ENCODE measurements at places on chromosomes 2 and 18. TPM values are rescaled to one million over a fixed set of nuclear protein-coding genes. Genes with fewer than 3 reads are reported as not detected.

The CPO gene
- not detected for total RNA-seq

The VWC2L gene
- not detected for total RNA-seq

The EVX2 gene
- not detected for total RNA-seq

The DPP10 gene
- total RNA-seq = not detected

The STON1 gene
- 0.42 TPM for total RNA-seq

The KYNU gene
- 143 TPM for total RNA-seq

- no peak overlapping the region for H3K4me3 ChIP-seq
- H3K4me1 ChIP-seq = peaks cover 6% of the 10 kb centered on the region
- no peaks in the 10 kb centered on the region for H3K36me3 ChIP-seq
- H3K27ac ChIP-seq = no peak overlapping the region
Measured at GRCh38 chr18:32553640-32554365, 83.1 kb upstream of the GAREM1 start.

DNA sequence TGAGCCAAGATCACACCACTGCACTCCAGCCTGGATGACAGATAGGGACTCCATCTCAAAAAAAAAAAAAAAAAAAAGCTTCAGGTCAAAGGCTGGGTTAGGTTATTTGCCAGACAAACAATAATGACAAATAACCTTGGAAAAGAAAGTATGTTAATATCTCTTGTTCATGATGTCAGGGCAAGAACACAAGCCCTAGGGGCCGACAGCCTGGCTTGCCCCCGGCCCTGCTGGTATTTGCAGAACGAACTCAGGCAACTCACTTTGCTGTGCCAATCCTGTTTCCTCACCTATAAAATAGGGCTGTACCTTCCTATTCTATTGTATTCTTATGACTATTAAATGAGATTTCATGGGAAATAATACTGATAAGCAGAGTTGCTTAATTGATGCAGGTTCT, 75.4 kb upstream of the CDC42EP3 start:
- H3K4me1 ChIP-seq = peaks cover 6% of the 10 kb centered on the region
- no peak overlapping the region for H3K4me3 ChIP-seq

GRCh38 chr2:55616551-55617174, 759 bp downstream of the PPP4R3B start:
- no peaks in the 10 kb centered on the region for H3K27me3 ChIP-seq
- H3K4me3 ChIP-seq = no peak overlapping the region
- peak; percentile 71 for DNase-seq
- H3K4me1 ChIP-seq = peaks cover 12% of the 10 kb centered on the region
- H3K36me3 ChIP-seq = peaks cover 39% of the 10 kb centered on the region

DNA sequence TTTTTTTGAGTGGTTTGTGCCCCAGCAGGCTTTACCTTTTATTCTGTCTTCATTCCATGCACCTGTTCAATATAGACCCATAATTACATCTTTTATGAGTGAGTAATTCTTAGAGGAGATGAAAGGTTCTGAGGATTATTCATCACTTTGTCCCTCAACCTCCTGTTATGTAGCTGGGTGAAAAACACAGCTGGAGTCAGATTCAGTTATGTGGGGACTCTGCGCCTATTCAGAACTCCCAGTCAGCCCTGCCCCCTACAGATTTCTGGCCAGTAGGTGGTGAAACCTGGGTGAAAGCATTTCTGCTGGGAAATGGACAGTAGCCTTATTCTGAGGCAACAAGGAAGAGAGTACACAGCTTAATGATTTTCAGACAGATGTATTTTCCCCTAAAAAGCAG, 107.8 kb downstream of the MGAT5 start:
- no peak for DNase-seq
- peaks cover 6% of the 10 kb centered on the region for H3K36me3 ChIP-seq
- H3K4me3 ChIP-seq = no peak overlapping the region
- H3K27me3 ChIP-seq = no peaks in the 10 kb centered on the region

- H3K27me3 ChIP-seq = peaks cover 17% of the 10 kb centered on the region
- H3K4me3 ChIP-seq = no peak overlapping the region
- DNase-seq = no peak
- H3K36me3 ChIP-seq = no peaks in the 10 kb centered on the region
- H3K27ac ChIP-seq = no peak overlapping the region
Measured at GRCh38 chr2:233966388-233966787, 49.2 kb downstream of the TRPM8 start.

DNA sequence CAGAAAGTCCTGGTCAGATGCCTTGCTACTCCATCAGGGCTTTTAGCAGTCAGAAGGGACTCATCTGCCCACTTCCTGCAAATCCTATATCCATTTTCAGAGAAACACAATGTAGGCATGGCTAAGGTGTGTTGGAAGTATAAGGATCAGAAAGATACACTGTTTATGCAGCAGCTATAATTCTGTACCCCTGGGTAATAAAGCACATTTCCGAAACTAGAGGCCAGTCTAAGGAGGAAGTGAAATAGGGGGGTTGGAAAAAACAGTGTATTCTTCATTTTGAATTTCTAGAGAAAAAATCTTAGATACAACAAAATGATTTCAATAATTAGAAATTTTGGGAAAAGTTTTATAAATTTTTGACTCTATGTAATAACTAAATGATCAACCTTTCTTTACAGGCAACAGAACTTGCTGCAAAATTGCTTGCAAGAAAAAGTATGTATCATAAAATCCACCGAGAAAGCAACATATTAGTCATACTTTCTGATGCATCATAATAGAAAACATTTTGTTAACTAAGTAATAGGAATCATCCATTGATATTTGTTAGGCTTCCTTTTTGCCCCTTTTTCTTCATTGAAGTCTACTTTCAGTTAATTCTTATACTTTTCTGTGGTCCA, 47.4 kb downstream of the FSIP2 start:
- H3K27me3 ChIP-seq = no peaks in the 10 kb centered on the region
- no peaks in the 10 kb centered on the region for H3K36me3 ChIP-seq
- DNase-seq = no peak
- H3K4me3 ChIP-seq = no peak overlapping the region

DNA sequence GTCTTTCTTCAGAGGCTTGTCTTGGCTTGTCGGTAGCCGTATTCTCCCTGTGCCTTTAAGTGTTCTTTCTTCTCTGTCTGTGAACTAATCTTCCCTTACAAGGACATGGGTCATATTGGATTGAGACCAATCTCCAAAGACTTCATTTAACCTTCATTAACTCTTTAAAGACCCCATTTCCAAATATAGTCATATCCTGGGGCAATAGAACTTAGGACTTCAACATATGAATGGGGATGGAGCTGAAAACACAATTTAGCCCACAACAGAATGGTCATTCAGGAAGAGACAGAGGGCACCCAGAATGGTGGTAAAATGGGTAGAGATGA, 82.1 kb upstream of the TANK start:
- H3K4me3 ChIP-seq = no peak overlapping the region
- DNase-seq = peak; percentile 73
- H3K36me3 ChIP-seq = no peaks in the 10 kb centered on the region

- peaks cover 39% of the 10 kb centered on the region for H3K36me3 ChIP-seq
- H3K4me1 ChIP-seq = no peaks in the 10 kb centered on the region
- H3K4me3 ChIP-seq = no peak overlapping the region
- peak; percentile 22 for DNase-seq
- H3K27me3 ChIP-seq = no peaks in the 10 kb centered on the region
Measured at GRCh38 chr2:175080479-175080878, 75.3 kb upstream of the CHN1 start.

- peak; percentile 14 for DNase-seq
- H3K4me3 ChIP-seq = no peak overlapping the region
- no peaks in the 10 kb centered on the region for H3K27me3 ChIP-seq
- H3K36me3 ChIP-seq = no peaks in the 10 kb centered on the region
- peaks cover 10% of the 10 kb centered on the region for H3K4me1 ChIP-seq
Measured at GRCh38 chr2:133532919-133533318, 35.3 kb downstream of the NCKAP5 start.

DNA sequence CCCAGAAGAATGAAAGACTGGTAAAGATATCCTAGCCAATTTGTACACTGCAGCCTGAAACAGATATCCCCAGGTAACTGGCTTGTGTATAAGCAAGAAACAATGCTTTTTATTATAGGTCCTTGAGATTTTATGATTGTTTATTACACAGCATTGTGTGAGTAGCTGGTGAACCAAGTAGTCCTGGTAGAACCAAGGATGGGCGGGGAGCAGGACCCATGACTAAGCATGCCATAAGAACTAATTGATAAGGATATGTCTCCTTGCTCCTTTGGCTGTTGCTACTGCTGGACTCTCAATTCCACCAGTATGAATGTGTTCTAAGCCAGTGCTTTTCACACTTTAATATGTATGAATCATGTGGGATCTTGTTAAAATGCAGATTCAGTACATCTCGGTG, 12.3 kb upstream of the ALMS1 start:
- H3K27ac ChIP-seq = no peak overlapping the region
- H3K36me3 ChIP-seq = no peaks in the 10 kb centered on the region
- no peak for DNase-seq
- no peaks in the 10 kb centered on the region for H3K4me1 ChIP-seq

DNA sequence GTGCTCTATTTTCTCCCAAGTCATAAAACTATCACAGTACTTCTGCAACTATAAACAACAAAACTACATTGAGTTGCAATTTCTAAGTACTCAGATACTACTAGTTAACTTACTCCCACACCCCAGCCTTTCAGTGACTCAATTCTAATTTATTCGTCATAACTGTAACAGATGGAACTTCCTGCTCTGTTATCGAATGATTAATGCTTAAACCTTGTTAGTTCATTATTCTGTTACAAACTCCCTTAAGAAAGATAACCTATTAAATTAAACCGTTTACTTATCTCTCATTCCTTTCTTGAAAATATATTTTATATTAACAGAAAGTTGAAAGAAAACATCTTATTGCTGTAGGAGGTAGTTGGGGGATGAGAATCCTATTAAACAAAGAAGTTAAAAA, 17.0 kb downstream of the TNFAIP6 start:
- peak overlapping the region; percentile 44 for H3K27ac ChIP-seq
- H3K36me3 ChIP-seq = peaks cover 6% of the 10 kb centered on the region
- peak; percentile 39 for DNase-seq

GRCh38 chr2:144971786-144972335, 451.9 kb upstream of the ZEB2 start:
- H3K27ac ChIP-seq = no peak overlapping the region
- H3K36me3 ChIP-seq = no peaks in the 10 kb centered on the region
- H3K4me1 ChIP-seq = no peaks in the 10 kb centered on the region
- no peak overlapping the region for H3K4me3 ChIP-seq

GRCh38 chr2:222100704-222101699, 197.8 kb downstream of the PAX3 start:
- H3K4me3 ChIP-seq = no peak overlapping the region
- H3K4me1 ChIP-seq = no peaks in the 10 kb centered on the region
- DNase-seq = no peak
- no peak overlapping the region for H3K27ac ChIP-seq
- H3K36me3 ChIP-seq = no peaks in the 10 kb centered on the region

GRCh38 chr2:12555012-12555645, 161.6 kb upstream of the TRIB2 start:
- H3K27ac ChIP-seq = no peak overlapping the region
- H3K4me1 ChIP-seq = peaks cover 17% of the 10 kb centered on the region
- H3K36me3 ChIP-seq = no peaks in the 10 kb centered on the region
- no peak overlapping the region for H3K4me3 ChIP-seq
- DNase-seq = peak; percentile 52

- no peaks in the 10 kb centered on the region for H3K27me3 ChIP-seq
- H3K4me3 ChIP-seq = no peak overlapping the region
- peak; percentile 59 for DNase-seq
- no peaks in the 10 kb centered on the region for H3K36me3 ChIP-seq
Measured at GRCh38 chr2:121297217-121297830, 12.3 kb upstream of the TFCP2L1 start.

- no peaks in the 10 kb centered on the region for H3K27me3 ChIP-seq
- no peaks in the 10 kb centered on the region for H3K36me3 ChIP-seq
- H3K27ac ChIP-seq = no peak overlapping the region
- no peak overlapping the region for H3K4me3 ChIP-seq
- no peak for DNase-seq
Measured at GRCh38 chr2:73593680-73594079, 48.5 kb downstream of the NAT8 start.

GRCh38 chr2:152050915-152051314, 47.9 kb downstream of the CACNB4 start:
- H3K36me3 ChIP-seq = no peaks in the 10 kb centered on the region
- H3K27ac ChIP-seq = no peak overlapping the region
- H3K4me1 ChIP-seq = peaks cover 6% of the 10 kb centered on the region
- no peak overlapping the region for H3K4me3 ChIP-seq

GRCh38 chr2:231187736-231188505, 10.5 kb upstream of the ARMC9 start:
- H3K36me3 ChIP-seq = no peaks in the 10 kb centered on the region
- H3K4me1 ChIP-seq = no peaks in the 10 kb centered on the region
- H3K27ac ChIP-seq = peak overlapping the region; percentile 17
- no peak overlapping the region for H3K4me3 ChIP-seq
- peaks cover 27% of the 10 kb centered on the region for H3K27me3 ChIP-seq
- DNase-seq = no peak

DNA sequence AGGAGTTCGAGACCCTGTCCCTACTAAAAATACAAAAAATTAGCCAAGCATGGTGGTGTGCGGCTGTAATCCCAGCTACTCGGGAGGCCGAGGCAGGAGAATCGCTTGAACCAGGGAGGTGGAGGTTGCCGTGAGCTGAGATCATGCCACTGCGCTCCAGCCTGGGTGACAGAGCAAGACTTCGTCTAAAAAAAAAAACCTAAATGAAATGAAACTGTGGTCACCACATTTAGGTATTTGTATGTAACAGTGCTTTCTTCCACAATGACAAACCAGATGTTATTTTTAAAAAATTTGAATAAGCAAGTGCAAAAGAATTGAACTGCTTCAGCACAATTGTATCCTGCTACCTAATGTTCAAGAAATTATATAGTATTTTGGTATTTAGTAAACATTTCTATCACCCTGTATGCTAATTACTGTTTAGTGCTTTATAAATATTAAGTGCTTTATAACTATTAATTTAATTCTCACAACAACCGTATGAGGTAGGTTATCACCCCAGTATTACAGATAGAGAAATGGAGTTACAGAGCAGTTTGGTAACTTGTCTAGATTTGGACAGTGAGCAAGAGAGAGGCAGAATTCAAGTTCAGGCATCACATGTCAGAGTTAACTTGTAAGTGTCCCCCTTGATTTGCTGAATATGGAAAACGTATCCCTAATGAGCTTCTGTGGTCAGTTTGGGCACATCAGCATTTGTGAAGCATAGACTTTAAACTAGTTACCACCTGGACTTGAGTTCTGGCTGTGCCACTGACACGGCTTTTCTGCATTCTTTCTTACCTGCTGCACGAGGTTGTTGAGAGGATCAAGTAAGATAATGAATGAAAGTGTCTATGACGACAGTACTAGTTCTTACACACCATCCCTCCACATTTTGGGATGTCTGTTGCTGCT, 14.4 kb downstream of the PHLPP1 start:
- H3K4me1 ChIP-seq = peaks cover 1% of the 10 kb centered on the region
- H3K27me3 ChIP-seq = no peaks in the 10 kb centered on the region
- no peaks in the 10 kb centered on the region for H3K36me3 ChIP-seq
- no peak overlapping the region for H3K4me3 ChIP-seq
- no peak overlapping the region for H3K27ac ChIP-seq
- no peak for DNase-seq

DNA sequence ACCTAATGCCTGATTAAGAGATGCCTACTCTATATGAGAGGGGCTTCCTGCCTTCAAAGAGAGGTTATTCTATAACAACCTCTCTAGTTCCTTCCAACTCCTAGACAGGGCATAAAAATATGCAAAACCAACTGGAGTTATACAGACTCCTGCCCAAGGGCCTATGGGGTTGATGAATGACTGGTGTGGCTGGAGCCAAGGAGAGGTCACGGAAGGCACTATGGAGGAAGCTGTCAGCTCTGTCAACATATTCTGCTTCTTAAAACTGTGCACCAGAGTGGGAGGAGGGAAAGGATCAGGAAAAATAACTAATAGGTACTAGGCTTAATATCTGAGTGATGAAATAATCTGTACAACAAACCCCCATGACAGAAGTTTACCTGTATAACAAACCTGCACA, 120.9 kb upstream of the CDC42EP3 start:
- no peak overlapping the region for H3K4me3 ChIP-seq
- H3K36me3 ChIP-seq = no peaks in the 10 kb centered on the region
- no peaks in the 10 kb centered on the region for H3K27me3 ChIP-seq
- H3K27ac ChIP-seq = no peak overlapping the region
